ENCODE measurements at places on chromosomes 7 and 10. TPM values are rescaled to one million over a fixed set of nuclear protein-coding genes. Genes with fewer than 3 reads are reported as not detected.

DNA sequence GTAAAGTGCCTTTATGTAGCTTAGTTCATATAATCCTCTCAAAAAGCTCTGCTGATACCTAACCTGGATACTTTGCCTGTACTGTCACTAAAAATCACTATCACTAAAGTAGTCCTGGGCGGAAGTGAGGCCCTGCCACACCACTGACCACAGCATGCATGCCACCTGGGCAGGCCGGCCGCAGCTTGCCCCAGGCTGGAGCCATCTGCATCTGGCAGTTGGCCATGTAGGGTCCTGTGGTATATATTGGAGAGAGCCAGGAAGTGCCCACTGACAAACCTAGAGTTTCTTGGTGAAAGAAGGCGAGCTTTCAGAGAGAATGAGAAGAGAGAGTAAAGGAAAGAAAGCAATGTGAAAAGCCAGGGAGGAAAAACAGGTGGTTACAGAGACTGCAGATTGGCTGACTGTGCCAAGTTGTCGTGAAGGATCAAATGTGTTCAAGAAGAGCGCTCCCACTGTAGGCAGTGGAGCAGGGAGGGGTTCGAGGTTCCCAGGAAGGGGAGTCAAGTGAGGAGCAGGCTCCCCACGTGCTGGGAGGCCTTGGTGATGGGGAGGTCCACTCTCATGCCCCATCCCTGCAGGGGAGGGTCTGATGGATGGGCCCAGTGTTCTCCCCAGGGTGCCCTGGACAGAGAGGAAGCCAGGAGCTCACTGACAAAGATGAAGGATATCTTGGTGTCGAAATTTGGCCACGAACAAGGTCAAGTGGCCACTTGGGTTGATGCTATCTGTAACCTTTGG is 13.6 kb downstream of the LOXL4 start:
- no peak for DNase-seq

- no peak for DNase-seq
Observed at GRCh38 chr7:6367701-6368211, 80.0 kb downstream of the DAGLB start.

DNA sequence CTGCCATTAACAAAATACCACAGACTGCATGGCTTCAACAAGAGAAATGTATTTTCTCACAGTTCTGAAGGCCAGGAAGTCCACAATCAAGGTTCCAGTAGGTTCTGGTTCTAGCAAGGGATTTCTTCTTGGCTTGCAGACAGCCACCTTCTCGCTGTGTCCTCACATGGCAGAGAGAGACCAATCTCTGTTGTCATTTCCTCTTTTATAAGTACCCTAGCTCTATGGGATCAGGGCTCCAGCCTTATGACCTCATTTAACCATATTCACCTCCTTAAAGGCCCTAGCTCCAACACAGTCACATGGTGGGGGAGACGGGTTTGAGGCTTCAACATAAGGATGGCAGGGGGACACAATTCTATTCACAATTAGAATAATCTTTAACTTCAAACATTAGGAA is 23.6 kb downstream of the ABI1 start:
- DNase-seq: no peak

Gene IGF2BP3
- total RNA-seq: 16.6 TPM

Gene OPN4
- not detected for total RNA-seq

Gene SHH
- total RNA-seq: 0.14 TPM

Gene POLR3A
- 23.5 TPM for total RNA-seq

Gene ADIRF
- not detected for total RNA-seq

Data from activated T-helper 2 cell treated with anti-CD3 and anti-CD28 coated beads, Interferon-gamma antibody, Interleukin-2, Interleukin-4, amounts not matched to agents 10 μg/mL and 5 μg/mL and 100 μg/mL, durations not matched to agents 14 hours and 24 hours and 36 hours (primary cell).